ENCODE measurements at places on chromosomes 4 and X. TPM values are rescaled to one million over a fixed set of nuclear protein-coding genes. Genes with fewer than 3 reads are reported as not detected.

The FHDC1 gene
- 0.18 TPM for total RNA-seq

The TRAM1L1 gene
- 0.43 TPM for total RNA-seq

The MAGEC1 gene
- under 0.01 TPM for total RNA-seq

The ATOH1 gene
- total RNA-seq: not detected

The SMIM43 gene
- 5.4 TPM for total RNA-seq

The EIF1AX gene
- total RNA-seq: 17.9 TPM

The SRPK3 gene
- total RNA-seq: 0.43 TPM

The SPANXN3 gene
- total RNA-seq: not detected

The CFP gene
- 0.14 TPM for total RNA-seq

The NHS gene
- total RNA-seq: 1.2 TPM

The CUL4B gene
- 20.5 TPM for total RNA-seq

The SPANXA1 gene
- 0.28 TPM for total RNA-seq

The POF1B gene
- total RNA-seq: not detected

The OPHN1 gene
- total RNA-seq: 5.6 TPM

The ANAPC10 gene
- total RNA-seq: 22.2 TPM

The SPANXN4 gene
- total RNA-seq: not detected

The GLRA2 gene
- not detected for total RNA-seq

All from smooth muscle cell of bladder (primary cell).